Upper lobe of left lung (tissue), 6 donors: ENCODE measurements at places on chromosomes 12 and 14. TPM values are rescaled to one million over a fixed set of nuclear protein-coding genes. Genes with fewer than 3 reads are reported as not detected.

The CCDC38 gene
- 0.13 TPM for total RNA-seq

The INSM2 gene
- 0.39 TPM for total RNA-seq

DNA sequence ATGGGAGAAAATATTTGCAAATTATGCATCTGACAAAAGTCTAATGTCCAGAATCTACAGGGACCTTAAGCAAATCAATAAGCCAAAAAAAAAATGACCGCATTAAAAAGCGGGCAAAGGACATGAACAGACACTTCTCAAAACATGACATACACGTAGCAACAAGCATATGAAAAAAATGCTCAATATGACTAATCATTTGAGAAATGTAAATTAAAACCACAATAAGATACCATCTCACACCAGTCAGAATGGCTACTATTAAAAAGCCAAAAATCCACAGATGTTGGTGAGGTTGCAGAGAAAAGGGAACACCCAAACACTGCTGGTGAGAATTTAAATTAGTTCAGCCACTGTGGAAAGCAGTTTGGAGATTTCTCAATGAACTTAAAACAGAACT lies 16.1 kb downstream of the PAWR start:
- peaks cover 13% of the 10 kb centered on the region for H3K4me1 ChIP-seq
- H3K27me3 ChIP-seq, result no peaks in the 10 kb centered on the region
- no peak overlapping the region for H3K4me3 ChIP-seq
- no peak for DNase-seq
- H3K36me3 ChIP-seq, result no peaks in the 10 kb centered on the region
- no peak overlapping the region for H3K27ac ChIP-seq

DNA sequence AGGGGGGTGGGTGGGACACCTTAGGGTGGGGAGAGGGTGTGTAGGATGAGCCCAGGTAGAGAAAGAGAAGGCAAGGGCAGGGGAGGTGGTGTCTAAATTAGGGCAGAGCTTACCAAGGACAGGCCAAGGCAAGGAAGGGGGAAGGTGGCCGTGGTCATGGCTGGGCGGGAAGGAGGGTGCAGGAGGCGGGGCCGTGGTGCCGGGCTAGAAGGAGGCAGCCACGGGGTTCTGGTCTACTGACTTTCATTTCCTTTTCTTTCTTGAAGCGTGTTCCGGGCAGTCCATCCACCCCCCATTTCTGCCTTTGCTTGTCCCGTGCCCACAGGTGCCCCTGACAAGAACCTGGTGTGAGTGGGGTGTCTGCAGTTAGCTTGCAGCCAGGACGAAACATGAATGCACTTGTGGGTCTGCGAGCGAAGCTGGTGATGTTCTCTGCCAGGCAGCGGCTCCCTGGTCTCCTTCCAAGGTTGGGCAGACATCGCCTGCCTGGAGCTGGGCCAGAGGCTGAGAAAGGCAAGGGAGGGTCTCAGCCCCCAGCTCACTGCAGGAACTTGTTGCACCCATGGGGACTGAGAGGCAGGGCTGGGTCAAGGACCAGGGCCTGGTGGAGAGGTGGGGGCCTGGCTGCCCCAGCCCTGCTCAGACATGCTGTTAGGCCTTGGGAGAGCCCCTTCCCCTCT lies 58.2 kb downstream of the KIF26A start:
- H3K4me3 ChIP-seq, result no peak overlapping the region
- no peaks in the 10 kb centered on the region for H3K27me3 ChIP-seq
- peaks cover 1% of the 10 kb centered on the region for H3K4me1 ChIP-seq
- no peak overlapping the region for H3K27ac ChIP-seq

- H3K4me1 ChIP-seq, result no peaks in the 10 kb centered on the region
- no peak for DNase-seq
- no peaks in the 10 kb centered on the region for H3K27me3 ChIP-seq
These were observed 84.3 kb upstream of the TTC7B start for GRCh38 chr14:90900476-90901083.

- no peaks in the 10 kb centered on the region for H3K4me1 ChIP-seq
- H3K36me3 ChIP-seq, result no peaks in the 10 kb centered on the region
- no peaks in the 10 kb centered on the region for H3K27me3 ChIP-seq
- H3K4me3 ChIP-seq, result no peak overlapping the region
These were observed 116.8 kb downstream of the CRADD start for GRCh38 chr12:93793983-93794382.

- no peaks in the 10 kb centered on the region for H3K36me3 ChIP-seq
- H3K4me1 ChIP-seq, result no peaks in the 10 kb centered on the region
- H3K4me3 ChIP-seq, result no peak overlapping the region
- no peak overlapping the region for H3K27ac ChIP-seq
- H3K27me3 ChIP-seq, result no peaks in the 10 kb centered on the region
- DNase-seq, result no peak
These were observed 303.4 kb downstream of the APAF1 start for GRCh38 chr12:98948343-98948949.
